ENCODE measurements at places on chromosomes 3 and 15.

DNA sequence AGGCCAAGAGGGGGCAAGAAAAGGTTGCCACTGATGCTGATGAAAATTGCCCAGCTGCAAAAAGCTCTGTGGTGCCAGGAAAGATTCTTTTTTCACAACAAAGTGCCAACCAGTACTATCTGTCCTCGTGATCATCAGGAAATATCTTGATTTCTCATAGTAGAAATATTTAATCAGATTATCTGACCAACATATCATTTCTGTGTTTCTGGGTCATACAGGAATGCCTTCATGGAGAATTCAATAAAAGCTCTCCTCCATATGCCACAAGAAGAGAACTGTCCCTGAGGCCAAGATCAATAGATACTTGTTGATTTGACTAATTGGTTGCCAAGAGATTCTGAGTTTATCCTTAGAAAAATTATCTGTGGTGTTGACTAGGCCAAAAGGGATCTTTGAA, 63.5 kb downstream of the FSIP1 start:
- DNase-seq = no peak

DNA sequence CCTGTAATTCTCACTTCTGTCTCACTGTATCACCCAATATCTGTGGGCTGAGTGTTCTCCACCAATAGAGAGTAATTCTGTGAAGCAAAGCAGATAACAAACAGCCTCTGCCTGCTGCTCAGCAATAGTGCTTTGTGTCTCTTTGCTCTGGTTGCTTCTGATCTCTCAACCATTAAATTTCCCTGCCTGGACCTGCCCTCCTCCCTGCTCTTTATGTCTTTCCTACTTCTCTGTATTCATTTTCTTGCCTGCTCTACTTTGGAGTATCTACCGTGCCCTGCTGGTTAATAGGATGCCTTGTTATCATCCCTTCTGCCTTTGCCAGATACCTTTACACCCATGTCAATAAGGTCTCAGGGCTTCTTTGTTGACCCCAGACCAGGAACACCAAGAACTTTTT, 102.9 kb upstream of the CGNL1 start:
- no peak for DNase-seq

GRCh38 chr3:138118612-138119422, 3.4 kb upstream of the DZIP1L start:
- DNase-seq = peak; percentile 85

DNA sequence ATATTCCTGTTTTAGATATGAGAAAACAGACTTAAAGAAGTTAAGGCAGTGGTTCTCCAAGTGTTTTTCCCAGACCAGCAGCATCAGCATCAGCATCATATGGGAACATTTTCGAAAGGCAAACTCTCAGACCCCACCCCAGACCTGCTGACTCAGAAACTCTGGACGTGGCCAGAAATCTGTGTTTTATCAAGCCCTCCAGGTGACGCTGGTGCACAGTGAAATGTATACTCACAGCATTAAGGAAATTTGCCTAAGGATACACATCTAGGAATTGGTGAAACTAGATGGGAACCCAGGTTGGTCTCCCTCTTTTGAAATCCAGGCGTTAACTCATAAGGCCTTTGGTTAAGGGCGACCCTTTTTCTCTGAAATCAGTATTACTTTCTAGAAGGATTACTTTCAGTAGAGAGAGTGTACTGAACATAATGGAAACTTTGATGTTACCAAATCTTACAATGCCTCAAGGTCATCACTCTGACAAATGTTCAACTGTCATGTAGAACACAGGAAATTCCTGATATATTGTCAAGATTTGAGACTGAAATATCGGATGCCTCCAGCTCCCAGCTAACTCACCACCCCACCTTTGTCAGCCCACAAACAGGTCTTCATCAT, 910.2 kb downstream of the ROBO1 start:
- DNase-seq = no peak

DNA sequence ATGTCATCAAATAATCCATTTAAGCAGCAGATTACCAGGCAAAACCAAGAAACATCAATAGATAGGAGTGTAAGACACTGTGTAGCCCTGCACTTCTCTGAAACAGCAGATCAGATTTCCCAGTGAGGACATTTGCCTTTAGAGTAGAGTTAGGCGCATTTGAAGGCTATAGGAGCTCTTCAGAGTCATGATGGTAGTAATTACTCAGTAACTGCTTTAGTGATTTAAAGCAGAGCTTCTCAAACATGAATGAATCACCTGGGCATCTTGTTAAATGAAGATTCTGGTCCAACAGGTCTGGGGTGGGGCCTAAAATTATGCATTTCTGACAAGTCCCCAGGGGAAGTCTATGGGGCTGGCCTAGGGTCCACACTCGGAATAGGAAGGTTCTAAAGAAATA, 36.9 kb downstream of the THRB start:
- DNase-seq = no peak

- no peak for DNase-seq
These were observed 124.5 kb downstream of the TLE3 start for GRCh38 chr15:69973102-69973714.

DNA sequence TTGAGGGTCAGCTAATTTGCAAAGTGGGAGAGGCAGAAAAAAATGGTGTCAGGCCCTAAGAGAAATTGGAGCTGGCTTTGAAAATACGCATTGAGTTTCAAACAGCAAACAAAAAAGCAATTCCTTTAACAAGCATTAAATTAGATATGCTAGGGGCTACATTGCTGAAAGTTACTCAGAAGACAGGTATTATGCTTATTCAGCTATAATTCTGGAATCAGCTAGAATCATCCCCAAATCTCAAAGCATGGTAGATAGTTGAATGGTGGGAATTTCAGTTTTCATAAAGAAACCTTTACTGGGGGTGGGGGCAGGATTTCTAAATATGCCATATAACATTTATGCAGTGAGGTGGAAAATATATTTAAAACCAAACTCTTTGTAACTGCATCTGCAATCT, 50.5 kb downstream of the BHLHE40 start:
- DNase-seq = no peak

- no peak for DNase-seq
These were observed 261.3 kb upstream of the NECTIN3 start for GRCh38 chr3:110810356-110810755.

DNA sequence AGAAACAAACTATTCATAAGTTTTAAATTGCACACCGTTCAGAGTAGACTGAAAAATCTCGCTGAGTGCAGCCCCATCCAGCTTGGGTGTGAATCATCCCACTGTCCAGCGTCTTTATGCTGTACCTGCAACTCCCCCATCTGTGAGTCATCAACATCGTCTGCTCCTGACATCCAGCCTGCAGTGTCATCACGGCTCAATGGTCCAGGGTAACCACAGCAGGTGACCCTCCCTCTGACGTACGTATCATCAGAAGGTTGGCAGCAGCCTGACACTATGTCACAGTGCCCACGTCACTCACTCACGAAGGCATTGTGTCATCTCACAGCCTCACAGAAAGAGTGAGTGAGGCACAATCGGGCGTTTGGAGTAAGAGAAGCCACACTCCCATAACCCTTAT, 65.2 kb downstream of the TPRA1 start:
- no peak for DNase-seq

DNA sequence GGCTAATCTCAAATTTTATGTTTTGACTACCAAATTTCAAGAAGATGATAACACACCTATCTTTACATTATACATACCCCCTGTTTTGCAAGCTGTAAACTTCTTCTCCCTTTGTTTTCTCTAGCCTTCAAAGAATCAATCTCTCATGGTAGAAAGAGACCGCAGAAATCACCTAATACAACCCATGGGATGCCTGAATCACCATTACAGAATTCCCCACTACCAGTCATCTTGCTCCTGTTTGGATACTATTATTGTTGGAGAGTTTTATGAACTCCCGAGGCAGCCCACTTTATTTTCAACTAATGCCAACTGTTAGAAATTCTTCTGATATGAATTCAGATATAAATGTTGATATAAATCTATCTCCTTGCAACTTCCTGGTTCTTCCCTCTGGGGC, 110.9 kb downstream of the FRMD5 start:
- DNase-seq = no peak

GRCh38 chr3:124653797-124654469, 76.3 kb upstream of the UMPS start:
- DNase-seq = no peak

DNA sequence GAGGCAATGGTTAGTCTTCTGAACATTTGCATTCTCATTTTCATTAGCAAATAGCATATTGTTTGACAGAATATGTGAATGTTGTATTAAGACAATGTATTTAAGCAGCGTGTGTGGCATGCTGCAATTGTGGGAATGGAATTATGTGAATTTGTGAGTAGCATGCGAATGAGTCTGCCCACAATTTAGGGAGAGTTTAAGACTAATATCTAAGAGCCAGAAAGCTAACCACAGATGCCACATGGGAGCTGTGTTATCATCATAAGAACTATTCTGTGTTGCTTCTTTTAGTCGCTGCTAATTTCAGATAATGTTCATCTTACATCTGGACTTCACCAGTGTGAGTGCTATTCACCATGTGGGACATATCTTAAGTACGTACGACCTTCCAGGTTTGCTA, 494.5 kb downstream of the RBMS3 start:
- DNase-seq = no peak

- no peak for DNase-seq
These were observed 14.8 kb downstream of the CPNE4 start for GRCh38 chr3:132020058-132020457.

DNA sequence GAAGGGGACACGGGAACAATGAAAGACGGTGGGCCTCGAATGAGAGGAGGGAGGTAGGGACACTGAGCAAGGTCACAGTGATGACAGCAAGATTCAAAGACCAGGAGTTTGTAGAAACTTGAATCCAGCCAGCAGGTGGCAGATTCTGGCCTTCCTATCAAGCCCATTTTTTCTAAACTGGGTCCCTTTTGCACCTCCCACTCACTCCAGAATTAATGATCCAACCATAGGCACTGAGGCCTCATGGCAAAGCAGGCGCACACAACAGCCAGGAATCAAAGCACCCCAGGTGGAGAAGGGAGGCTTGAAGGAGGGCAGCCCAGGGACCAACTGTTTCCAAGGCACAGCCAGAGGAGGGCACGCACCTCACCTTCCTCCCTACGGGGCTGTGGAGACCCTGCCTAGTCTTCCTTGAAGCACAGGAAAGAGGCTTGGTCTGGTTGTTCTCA, 90.2 kb downstream of the ANP32A start:
- peak; percentile 47 for DNase-seq

DNA sequence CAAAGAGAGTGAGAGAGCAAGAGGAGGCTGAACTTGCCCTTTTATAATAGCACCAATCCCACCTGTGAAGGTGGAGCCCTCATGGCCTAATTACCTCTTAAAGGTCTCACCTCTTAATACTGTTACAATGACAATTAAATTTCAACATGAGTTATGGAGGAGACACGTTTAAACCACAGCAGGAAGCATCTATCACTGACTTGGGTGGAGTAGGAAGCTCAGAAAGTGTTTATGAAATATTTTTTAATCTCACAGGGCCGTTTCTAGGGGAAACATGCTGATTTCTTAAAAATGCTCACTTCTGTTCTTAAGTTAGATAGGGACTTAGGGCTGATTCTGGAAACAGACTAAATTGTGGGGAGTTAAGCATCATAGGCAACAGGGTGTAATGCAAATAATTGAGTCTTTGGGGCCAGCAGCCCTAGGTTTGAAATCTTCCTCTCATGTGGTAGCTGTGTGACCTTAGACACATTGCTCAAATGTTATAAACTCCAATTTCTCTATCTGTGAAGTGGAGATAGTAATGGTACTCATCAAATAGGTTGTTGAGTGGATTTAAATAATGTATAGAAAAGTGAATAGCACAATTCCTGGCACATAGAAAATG, 133.3 kb upstream of the KLHL25 start:
- DNase-seq = no peak

- DNase-seq = no peak
These were observed 99.1 kb downstream of the LARS2 start for GRCh38 chr3:45487508-45487907.

- no peak for DNase-seq
These were observed 32.6 kb upstream of the SPATA16 start for GRCh38 chr3:173173652-173174051.

GRCh38 chr3:113240841-113241240, 29.5 kb downstream of the BOC start:
- no peak for DNase-seq

GRCh38 chr15:49823987-49824774, 203.3 kb downstream of the DTWD1 start:
- no peak for DNase-seq

DNA sequence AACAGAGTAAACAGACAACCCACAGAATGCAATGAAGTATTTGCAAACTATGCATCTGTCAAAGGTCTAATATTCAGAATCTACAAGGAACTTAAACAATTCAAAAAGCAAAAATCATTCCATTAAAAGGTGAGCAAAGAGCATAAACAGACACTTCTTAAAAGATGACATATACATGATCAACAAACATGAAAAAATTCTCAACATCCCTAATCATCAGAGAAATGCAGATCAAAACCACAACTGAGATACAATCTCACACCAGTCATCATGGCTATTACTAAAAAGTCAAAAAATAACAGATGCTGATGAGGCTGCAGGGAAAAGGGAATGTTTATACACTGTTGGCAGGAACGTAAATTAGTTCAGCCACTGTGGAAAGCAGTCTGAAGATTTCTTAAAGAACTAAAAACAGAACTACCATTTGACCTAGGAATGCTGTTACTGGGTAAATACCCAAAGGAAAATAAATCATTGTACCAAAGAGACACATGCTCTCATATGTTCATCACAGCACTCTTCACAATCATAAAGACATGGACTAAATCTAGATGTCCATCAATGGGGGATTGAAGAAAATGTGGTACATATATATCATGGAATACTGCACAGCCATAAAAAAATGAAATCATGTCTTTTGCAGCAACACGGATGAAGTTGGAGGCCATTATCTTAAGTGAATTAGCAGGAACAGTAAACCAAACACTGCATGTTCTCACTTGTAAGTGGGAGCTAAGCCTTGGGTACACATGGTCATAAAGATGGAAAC, 393.3 kb upstream of the CBLB start:
- no peak for DNase-seq

DNA sequence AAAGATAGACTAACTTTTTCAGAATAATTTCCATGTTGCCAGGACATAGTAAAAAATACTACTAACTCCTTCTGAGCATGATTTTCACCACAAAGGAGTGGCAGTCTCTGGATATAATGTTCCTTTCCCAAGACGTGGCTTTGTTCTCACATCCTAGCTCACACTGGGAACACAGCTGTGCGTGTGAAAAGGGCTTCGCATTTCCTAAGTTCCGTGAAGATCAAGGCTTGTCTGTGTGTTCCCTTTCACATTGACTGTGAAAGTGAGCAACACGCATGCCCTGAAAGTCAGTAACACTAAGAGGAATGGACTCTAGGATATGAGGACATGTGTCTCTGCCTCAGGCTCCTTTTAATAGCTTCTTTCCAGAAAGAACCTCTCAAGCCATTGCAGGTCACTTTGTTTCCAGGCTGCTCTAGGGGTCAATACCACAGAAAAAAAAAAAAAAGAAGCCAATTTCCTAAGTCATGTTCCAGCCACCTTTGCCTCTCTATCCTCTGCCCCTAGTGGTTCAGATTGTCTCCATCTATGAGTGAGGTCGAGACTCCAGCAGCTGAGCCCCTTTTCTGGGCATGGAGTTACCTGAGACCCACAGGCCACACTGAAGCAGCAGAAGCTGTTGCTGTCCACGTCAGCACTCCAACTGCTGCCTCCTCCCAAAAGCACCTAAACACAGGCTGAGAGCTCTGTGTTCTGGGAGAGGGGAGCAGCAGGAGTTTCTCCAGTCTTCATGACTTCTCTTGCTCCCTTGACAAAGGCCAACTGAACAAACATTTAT, 355.9 kb downstream of the RSL24D1 start:
- DNase-seq = no peak

GRCh38 chr3:99710094-99710493, 71.7 kb downstream of the COL8A1 start:
- no peak for DNase-seq

All from endothelial cell (in vitro differentiated cells).